ENCODE measurements at places on chromosomes 6 and 20.

DNA sequence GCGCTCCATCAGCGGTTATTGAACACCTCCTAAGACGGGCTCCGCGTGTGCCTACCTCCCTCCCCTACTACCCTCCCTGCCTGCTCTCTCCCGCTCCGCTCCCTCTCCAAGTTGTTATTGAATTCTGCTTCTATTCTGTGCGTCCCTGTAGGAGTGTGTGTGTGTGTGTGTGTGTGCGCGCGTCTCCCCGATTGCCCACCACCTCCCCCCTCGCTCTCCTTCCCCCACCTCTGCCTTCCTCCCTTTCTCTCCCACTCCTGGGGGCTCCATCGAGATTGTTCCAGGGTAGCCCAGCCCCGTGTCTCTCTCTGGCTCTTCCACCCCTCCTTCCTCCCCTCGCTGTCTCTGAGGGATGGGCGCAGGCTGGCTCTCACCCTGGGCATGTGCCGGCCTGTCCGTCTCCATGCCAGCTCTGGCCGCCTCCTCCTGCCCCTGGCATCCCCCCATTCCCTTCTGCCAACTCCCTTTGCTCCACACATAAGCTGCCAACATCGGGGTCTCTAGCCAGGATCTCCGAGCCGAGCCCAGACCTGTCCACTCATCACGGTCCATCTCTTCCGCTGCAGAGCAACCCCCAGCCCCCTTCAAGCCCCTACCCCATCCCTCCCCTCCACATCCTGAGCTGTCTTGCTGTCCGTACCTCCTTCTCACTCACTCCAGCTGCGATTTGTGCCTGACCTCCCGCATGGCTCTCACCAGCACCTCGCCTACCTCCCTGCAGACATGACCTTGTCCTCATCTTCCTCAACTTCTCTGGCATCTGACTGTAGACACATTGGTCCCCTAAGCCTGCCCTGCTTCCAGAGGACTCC is 68.5 kb downstream of the SRC start:
- no peak for DNase-seq

DNA sequence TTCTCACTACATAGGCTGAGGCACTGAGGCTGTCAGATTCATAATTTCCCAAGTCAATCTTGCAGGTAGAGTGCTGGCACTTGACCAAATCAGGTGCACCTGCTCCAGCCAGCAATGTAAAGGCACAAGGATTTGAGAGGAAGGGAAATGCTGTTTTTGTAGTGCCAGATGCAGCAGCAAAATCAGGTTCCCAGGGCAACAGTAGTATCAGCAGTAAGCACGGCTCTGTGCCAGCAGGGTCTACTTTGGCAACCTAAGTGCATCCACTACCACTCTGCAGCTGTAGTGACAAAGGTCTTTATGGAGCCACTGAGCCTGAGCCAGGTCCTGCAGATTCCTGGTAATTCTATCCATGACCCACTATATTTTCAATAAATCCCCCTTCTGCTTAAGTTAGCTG is 329.5 kb downstream of the TPBG start:
- no peak for DNase-seq

GRCh38 chr6:110329714-110330436 is 28.3 kb downstream of the METTL24 start:
- DNase-seq, result no peak

GRCh38 chr6:118401325-118401975 is 146.6 kb upstream of the PLN start:
- DNase-seq, result no peak

- DNase-seq, result no peak
Observed at GRCh38 chr20:4056880-4057279, 41.5 kb upstream of the RNF24 start.

DNA sequence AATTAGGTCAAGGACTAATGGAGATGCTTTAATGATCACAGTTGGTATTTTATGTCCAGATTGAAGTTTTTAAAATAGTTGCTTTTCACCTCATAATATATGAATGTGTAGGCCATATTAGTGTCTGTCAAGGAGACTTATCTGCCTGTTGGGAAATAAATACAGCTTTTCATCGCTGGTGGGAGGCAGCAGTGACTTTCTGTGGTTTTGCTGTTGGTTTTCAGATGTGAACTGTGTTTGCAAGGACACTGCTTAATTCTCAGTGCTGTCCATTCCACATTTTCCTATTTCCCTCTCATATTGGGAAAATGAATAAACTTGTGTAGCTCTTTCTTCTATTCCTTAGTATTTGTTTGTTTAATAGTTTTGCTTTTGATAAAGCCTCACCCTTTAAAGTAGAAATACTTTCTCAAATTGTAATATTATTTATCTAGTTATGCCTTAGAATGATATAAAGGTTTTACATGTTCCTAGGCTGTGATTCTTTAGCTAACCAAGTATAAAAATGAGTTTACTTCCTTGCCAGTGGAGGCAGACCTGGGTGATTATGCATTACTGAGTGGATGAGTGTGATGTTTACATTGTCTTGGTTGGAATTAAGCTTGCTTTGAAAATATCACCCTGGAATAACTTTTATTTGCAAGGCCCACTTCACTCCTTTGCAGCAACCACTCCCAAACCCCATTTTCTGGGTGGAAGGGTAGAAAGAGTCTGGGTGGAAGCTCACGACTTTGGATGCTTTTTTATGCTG is 3.3 kb downstream of the PLCB4 start:
- no peak for DNase-seq

DNA sequence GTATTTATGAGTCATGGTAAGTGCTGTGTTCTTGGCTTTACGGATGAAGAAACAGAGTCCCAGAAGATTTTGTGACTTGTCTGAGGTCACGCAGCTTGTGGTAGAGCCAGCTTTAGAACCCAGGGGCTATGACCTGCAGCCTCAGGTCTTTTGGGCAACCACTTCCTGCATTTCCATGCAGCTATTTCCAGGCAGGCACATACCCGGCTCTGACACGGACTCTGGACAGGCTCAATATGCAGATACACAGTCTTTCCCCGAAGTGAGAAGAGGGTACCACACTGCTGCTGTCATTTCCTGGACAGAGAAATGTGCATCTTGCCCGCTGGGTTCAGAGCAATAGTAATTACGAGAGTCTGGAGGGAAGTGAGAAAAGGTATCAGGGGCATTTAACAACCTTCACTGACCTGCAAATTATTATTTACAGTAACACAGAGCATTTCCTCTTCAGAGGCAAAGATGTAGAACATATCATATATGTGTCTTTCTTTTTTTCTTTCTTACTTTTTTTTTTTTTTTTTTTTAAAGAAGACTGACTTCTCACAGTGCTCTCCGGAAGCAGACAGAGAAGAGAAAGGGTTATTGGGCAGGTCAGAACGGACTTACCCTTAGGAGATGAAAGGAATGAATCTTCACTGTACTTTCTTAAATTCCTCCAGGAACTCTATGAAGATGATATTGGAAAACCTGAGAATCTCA is 185.1 kb downstream of the CLIC5 start:
- DNase-seq, result peak; percentile 27

- no peak for DNase-seq
Observed at GRCh38 chr20:7323957-7324356, 556.5 kb downstream of the BMP2 start.

DNA sequence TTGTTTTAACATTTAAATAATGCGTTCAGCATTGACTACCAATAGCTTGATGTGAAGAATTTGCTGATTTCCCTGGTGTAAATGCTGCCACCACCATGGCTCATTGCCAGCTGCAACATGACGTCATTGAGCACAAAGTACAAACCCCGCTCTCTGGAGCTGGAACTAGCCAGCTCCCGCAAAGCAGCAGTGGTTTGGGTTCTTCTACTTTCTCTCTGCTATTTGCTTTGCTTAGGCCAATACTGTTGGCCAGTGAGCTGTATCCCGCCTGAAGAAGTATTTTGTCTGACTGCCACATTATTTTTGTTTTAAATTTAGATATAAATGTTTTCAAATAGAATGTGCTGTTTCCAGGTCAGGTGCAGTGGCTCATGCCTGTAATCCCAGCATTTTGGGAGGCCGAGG is 47.4 kb upstream of the KIF13A start:
- DNase-seq, result no peak

GRCh38 chr6:112218563-112218962 is 35.8 kb downstream of the LAMA4 start:
- DNase-seq, result no peak

- DNase-seq, result no peak
Observed at GRCh38 chr6:80105972-80106417, 476 bp upstream of the BCKDHB start.

GRCh38 chr6:105515054-105515453 is 112.2 kb upstream of the PREP start:
- no peak for DNase-seq

- no peak for DNase-seq
Observed at GRCh38 chr6:162468326-162468725, 259.2 kb downstream of the PRKN start.

- DNase-seq, result no peak
Observed at GRCh38 chr6:105691081-105691480, 288.2 kb upstream of the PREP start.

GRCh38 chr20:57471496-57472372 is 53.2 kb downstream of the CTCFL start:
- no peak for DNase-seq

DNA sequence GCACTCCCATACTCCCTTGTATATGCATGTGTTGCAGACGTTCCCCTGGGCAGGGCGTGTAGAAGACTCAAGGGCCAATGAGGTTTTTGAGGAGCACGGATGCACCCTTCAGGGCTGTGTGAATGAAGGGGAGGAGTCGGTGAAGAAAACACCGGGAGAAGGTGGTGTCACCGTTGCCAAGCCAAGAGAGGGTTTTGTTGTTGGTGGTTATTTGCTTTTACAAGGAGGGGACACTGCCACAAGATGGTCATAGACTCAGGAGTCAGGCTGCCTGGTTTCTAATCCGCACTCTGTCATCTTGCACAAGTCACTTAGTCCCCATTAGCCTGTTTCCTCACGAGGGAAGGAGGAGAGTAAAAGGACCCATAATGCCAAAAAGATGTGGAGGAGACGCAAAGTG is 124.0 kb downstream of the PXDC1 start:
- DNase-seq, result no peak

DNA sequence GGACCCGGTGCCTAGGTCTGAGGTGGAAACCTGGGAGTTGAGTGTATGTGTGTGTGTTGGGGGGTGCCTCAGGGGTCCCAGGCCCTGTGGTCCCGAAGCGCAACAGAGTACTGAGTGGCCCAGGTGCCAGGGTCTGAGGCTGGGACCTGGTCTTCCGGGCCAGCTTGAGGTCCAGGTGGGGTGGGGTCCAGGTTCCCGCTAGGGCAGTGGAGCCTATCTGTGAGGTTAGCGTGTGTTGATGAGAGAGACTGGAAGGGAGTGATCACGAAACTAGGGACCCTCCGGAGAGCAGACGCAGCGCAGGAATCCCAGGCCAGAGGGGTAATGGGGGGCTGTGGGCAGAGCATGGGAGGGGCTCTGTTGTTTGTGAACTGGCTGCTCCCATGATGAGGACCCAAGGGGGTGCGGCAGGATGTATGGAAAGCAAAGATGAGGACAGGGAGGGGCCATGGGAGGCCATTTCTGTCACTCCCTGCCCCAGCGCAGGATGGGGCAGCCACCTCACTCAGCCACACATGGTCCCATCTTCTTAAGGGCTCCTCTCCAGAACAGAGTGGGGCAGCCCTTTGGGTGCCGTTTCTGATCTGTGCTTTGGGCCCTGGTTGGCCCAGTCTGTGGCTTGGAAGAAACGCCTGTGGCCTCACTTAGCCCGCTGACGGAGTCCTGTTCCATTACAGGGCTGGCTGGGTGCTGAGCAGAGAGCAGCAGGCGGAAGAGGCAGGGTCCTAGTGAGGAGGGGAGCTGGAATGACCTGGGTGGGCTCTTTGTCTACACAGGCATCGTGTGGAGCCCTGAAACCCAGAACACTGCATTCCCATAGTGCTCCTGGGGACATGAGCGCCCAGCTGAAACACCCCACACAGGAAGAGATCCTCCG is 872 bp downstream of the HSPA12B start:
- no peak for DNase-seq

DNA sequence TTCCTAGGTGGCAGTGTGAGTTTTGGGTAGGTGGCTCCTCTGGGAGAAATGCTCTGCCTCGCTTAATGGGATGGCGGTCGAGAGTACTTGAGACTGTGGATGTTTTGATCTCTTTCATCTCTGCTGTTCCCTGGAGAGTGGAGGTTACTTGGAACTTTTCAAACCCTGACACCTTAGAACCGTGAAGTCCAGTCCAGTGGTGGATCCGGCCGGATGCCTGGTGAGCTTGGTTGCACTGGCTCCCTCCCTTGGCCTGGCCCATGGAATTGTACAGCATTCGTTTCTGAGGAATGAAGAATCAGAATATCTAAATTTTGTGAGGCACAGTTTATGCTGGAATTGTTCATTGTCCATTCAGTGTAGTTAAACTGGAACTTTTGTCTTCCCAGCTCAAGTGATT is 51.0 kb downstream of the CSE1L start:
- no peak for DNase-seq

- DNase-seq, result no peak
Observed at GRCh38 chr6:86107985-86108384, 465.3 kb upstream of the SYNCRIP start.

GRCh38 chr6:156060013-156060412 is 604.4 kb upstream of the NOX3 start:
- no peak for DNase-seq

GRCh38 chr6:33279971-33280511 is 3.1 kb downstream of the B3GALT4 start:
- no peak for DNase-seq

DNA sequence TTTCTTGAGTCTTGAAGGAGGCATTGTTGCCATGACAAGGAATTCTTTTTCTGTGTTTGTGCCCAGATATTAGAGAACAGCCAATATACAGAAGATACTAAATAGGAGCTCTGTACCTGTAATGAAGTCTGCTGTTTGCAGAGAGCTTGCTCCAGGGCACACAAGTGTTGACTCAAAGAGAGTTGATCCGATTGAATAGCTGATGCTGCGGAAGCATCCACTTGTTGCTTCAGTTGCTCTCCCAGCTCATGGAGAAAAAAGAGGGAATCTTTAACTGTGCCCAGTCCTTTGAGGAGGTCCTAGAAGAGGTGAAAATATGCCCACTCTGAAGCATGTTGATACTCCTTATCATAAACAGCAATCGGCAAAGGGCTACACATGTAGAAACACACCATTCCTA is 411.4 kb downstream of the ESR1 start:
- no peak for DNase-seq

- peak; percentile 78 for DNase-seq
Observed at GRCh38 chr6:17831135-17831534, 124.4 kb upstream of the NUP153 start.

- DNase-seq, result no peak
Observed at GRCh38 chr20:10625641-10626040, 48.2 kb downstream of the JAG1 start.

DNA sequence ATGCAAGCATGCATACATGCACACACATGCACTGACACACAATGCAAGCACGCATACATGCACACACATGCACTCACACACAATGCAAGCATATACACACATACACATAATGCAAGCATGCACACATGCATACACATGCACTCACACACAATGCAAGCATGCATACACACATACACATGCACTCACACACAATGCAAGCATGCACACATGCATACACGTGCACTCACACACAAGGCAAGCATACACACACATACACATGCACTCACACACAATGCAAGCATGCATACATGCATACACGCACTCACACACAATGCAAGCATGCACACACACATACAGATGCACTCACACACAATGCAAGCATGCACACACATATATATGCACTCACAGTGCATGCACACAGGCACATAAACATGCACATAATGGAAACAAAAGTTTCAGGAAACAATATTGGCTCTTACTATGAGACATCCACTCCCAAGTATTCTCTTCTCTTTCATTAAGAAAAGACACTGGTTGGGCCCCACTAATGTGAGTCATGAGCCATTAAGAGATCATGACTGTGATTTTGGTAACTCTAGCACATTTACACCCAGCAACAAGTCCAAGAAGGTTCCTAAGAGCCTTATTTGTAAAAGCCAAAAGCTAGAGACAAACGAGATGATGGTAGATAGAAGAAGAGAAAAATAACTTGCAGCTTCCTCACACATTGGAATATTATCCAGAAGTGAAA is 22.2 kb downstream of the APCDD1L start:
- peak; percentile 12 for DNase-seq

Measured in stromal cell of bone marrow (primary cell).